Sigmoid colon (tissue), 7 donors: ENCODE measurements at places on chromosomes 2 and 18.
A peak's percentile ranks its signal among the peaks of the same experiment; 100 is the strongest.

DNA sequence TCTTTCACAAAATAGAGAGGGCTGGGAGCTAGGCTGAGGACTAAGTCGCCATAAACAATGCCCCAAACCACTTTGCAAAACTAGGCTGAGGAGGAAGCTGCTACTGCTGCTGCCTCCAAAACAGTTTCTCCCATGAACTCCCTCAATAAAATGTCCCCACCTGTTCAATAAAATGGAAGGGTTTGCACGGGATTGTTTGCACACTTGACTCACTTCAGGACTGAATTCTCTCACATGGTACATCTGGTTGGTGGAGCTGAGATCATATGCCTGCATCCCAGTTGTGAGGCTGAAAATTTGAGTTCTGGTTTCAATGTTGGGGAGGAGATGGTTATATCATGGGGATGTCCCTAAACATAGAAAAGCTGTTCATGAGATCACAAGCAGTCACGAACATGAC is 26.5 kb downstream of the NCKAP5 start:
- no peak for DNase-seq

DNA sequence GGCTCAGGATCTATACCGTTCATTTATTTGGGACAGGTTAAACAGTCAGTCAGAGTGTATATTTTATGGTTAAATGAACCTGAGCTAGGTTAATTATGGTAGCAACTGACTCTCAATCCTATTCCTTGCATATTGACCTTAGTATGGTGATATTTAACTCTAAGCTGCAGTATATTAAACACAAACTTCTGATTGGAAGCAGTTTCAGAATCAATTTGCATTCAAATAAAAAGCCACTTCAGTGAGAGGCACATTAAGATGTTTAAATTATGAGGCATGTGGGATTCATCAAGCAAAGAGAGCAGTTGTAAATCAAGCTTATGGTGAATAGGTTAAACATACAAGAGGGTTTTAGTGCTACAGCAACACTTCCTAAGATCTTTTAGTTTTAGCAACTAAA is 40.4 kb downstream of the FRZB start:
- no peak for DNase-seq

- no peak for DNase-seq
Observed at GRCh38 chr2:98034745-98035144, 39.0 kb upstream of the TMEM131 start.

DNA sequence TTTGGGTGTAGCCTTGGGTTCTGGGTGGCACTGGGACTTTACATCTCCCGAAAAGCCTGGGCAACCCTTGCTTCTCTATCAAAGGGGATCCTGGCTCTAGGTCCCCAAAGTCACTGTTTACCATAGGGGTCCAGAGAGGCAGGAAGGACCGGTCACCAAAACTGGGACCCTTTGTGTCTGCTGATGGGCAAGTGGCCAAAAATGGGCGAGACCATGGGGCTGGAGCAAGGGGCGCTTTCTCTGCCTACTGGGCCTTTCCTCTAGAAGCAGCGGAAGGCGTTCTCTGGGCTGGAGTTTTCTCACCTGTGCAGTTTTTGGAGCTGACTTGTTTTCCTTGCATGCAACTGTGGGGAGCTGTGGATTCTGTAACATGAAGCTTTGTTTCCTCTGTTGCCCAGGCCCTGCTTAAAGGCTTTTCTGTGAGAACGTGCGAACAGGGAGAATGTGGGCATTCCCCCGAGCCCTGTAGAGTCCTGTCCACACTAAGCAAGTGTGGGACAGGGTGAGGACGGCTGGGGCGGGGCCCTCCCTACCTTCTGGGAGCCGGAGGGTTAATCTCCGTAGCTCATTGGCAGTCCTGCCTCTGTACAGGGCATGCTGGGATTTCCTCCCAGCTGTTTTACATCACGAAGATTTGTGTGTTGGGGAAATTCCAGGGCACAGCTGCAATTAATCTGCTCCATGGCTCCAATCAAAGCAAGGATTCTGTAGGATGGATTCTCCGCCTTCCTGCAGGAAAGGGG is 50.2 kb downstream of the TGOLN2 start:
- peak; percentile 75 for DNase-seq

DNA sequence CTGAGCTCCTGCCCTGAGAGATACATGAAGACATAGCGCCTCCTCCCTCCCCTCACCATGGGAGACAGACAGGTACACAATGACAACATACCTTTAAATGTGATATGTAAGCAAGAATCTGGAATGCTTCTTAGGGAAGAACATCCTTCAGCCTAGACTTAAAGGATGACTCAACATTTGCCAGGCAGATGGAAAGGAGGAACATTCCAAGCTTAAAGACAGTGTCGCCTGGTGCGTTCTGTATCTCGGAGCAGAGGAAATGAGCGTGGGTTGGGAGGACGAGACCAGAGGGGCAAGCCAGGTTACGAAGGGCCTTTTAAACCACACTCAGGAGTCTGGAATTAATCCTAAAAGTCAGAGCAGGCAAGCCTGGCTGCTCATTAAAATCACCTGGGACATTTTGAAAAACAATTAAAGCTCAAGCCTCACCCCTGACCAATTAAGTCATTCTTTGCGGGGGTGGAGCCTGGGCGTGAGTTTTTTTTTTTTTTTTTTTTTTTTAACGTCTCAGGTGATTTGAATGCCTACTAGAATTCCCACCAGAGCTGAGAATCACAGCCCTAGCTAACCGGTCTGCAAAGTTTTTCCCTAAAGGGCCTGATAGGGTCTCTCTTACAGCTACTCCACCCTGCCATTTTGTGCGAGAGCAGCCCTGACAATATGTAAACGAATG is 131.2 kb upstream of the SEC11C start:
- no peak for DNase-seq

- DNase-seq: no peak
Observed at GRCh38 chr2:175737722-175738361, 264.2 kb downstream of the LNPK start.

DNA sequence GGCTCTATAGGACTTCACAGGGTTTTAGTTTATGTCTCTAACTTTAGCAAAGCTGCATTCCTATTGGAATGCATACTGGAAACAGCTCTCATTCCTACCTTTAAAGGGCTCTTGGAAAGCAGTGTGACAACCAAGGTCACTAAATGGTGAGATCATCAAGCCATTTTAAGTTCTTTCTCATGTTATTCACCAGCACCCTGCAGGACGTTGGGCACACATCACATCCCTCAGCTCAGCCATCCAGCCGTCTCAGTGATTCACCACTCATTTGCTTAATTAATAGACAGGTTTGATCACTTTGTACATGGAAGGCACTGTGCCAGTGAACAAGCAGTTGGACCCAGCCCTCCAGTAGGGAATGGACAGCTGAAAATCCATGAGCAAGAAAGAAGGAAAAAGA is 32.2 kb upstream of the RBM44 start:
- DNase-seq: no peak

DNA sequence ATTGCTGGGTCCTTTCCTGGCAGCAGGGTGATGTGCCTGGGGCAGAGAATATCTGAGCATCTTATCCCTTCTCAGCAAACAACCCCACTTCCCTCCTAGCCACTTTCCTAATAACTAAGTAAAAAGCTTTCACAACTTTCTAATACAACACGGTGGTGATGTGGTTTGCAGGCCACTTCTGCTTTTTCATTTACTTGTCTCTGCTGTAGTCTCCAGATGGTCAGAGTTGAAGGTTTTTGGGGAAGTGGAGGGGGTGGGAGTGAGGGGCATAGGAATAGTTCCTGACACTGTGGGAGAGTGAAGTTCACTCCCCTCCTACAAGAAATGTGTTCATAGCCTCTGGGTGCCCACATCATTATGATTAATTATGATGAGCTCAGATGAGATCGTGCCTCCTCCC is 11.6 kb downstream of the OXER1 start:
- no peak for DNase-seq

- DNase-seq: no peak
Observed at GRCh38 chr2:46802665-46803546, 112.7 kb downstream of the MCFD2 start.
